ENCODE measurements at places on chromosomes 4 and X.

- DNase-seq, result no peak
These were observed 18.9 kb downstream of the ADD1 start for GRCh38 chr4:2862528-2862927.

- DNase-seq, result no peak
These were observed 35.4 kb downstream of the WDR1 start for GRCh38 chr4:10081218-10081606.

- DNase-seq, result no peak
These were observed 81.5 kb downstream of the SORCS2 start for GRCh38 chr4:7273738-7274297.

DNA sequence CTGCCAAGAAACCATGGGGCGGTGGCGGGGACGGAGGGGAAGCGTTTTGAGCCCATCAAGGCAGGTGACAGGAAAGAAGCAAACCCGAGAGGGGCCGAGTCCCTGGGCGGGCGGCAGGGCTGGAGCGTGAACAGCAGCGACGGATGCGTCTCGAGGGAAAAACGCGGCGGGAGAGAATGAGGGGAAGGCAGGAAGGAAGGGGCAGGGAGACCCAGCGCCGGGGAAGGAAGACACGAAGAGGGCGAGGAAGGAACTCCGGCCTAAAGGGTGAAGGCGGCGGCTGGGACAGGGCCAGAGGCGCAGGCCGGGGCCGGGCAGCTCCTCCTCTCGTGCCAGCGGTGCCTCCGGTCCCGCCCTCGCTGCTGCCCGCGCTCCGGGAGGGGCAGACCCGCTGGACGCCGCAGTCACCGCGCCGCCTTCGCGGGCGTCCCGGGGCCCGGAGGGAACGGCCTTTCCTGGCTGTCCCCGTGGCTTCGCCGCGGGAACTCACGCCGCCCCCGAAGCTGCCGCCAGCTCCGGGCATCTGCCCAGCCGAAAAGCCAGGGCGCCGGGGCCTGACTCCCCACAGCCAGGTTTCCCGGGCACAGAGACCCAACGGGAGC lies 751 bp upstream of the RGS12 start:
- peak; percentile 16 for DNase-seq

DNA sequence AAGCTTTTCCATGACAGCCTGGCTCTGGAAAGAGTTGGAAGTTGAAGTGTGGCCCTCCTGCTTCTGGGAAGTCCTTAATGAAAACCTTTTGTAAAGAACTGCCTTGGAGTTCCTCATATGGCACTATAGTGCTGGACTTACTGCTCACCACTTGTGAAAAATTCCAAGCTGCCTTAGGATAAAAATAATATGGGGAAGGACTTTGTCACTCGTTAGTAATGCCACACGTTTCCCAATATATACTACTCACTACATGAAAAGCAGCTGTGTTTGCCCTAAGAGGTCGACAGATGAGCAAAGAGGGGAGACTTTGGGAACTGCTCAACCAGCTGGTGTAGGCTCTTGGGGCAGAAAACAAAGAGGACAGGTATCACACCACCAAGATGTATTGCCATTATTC lies 11.7 kb downstream of the OPHN1 start:
- DNase-seq, result no peak

- DNase-seq, result no peak
These were observed 112.0 kb upstream of the ADRA2C start for GRCh38 chr4:3654036-3654807.

DNA sequence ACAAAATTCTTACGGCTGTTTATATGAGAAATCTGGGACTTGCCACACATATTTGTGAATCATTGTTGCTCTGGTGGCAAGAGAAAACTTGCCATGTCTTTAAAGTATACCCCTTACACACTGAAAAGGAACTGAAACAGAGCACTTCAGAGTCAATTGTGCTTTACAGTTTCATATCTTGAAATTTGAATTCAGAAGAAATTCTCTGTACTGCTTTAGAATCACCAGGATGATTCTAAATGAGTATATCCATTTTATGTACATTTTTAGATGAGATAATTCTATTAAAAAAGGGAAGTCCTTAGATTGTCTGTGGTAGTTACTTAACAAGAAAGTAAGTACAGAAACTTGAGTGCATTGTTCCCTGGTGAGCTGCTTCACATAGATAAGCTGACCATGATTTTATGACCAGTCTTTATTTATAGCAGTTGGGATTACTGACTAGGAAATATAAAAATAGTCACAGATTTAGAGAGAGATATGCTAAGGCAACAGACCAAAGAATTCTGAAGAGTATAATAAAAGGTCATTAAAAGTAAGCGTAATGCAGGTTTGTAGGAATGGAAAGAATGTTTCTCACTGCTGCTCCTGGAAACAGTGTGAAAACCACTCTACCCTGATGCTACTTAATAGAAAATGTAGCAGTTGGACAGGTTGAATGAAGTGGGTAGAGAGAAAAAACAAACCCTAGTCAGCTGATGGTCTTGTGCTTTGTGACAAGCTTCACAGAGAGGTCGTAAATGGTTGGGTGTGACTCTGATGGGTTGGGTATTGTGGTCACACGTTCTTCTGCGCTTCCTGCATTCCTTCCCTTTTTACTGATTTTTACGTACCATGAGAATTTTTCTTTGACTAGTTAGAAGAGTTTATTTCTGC lies 41.0 kb downstream of the FNIP2 start:
- peak; percentile 79 for DNase-seq

GRCh38 chr4:81876106-81876505 lies 404.4 kb upstream of the RASGEF1B start:
- no peak for DNase-seq

DNA sequence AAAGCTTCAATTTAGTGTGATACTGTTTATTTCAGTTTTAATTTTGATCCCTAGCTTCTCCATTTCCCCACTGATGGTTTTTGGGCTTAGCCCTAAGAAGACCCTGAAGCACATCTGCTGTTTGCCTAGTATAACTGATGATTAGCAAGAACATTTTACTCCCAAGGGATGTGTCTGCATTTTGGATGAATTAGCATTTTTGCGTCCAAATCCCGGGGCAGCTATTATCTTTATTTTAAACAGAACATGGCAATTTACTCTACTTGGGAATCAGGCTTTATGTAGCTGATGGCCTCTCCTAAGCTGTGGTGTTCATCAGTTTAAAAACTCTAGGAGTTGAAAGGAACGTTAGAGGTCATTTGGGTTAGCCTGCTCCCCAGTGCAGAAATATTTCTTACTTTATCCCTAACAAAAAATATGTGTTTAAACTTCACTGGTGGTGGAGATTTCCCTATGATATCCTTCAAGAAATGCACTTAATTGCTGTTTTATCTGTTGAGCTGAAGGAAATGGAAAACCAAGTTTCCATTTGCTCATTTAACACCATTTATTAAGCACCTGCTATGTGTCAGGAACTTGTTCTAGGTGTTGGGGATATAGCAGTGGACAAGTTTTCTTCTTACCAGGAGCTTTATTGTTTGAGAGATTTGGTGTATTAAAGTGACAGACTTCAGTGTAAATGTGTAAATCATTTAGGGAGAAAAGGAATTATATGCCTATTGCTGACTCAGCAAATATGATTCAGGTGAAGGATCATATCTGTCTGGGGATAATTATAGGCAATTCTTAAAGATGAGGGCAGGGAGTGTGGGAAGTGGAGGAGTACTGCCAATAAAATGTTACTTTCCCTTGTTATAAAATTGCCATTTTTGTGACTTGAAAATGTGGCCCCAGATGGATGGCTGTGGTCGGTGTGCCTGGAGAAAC lies 3.4 kb downstream of the SEPTIN11 start:
- DNase-seq, result no peak

GRCh38 chr4:107258359-107258758 lies 222.2 kb upstream of the DKK2 start:
- no peak for DNase-seq

GRCh38 chr4:2285613-2286381 lies 23.9 kb upstream of the MXD4 start:
- no peak for DNase-seq

DNA sequence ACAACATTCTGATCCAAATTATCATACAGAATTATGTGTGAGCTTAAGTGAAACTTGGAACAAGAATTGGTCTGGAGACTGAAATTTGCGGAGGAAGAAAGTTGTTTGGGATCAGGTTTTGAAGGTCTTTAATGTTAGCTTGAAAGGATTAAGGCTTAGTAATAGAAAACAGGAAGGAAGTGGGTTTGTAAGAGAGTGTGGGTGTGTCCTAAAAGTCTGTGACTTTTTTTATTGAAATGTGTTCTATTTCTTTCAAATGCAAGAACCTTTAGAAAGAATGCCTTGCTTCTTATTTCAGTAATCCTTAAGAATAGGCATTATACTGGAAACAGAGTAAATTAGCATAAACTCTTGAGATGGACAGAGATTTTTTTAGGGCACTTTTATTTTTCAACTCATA lies 198.0 kb downstream of the GALNTL6 start:
- DNase-seq, result no peak

DNA sequence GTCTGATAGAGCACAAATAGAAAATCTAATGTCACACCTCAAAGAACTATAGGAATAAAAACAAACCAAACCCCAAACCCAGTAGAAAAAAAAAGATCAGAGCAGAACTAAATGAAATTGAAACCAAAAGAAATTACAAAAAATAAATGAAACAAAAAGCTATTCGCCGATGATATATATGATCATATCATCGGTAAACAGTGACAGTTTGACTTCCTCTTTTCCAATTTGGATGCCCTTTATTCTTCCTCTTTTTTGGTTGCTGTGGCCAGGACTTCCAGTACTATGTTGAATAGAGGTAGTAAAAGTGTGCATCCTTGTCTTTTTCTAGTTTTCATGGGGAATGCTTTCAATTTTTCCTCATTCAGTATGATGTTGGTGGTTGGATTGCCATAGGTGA lies 215.3 kb upstream of the AR start:
- DNase-seq, result no peak

- DNase-seq, result peak; percentile 7
These were observed 406.5 kb downstream of the IQCM start for GRCh38 chr4:149409146-149409545.

DNA sequence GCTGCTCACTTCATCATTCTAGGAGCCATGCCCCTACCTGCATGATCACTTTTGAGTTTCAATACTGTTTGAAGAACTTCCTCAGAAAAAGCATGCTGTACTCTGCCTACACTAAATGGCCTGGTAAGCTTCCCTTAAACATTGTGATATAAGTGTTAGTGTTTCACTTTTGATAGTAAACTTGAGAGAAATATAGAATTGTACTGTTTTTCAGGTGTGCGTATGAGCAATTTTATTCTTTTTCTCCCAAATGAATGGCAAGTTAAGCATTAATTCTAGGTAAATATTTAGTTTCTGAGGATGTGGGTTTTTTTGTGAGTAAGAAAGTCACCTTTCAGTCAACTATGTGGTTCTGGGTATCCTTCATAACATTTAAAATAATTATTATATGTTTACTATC lies 484.5 kb downstream of the IL15 start:
- DNase-seq, result no peak

GRCh38 chr4:38055566-38055965 lies 95.4 kb downstream of the PTTG2 start:
- no peak for DNase-seq

GRCh38 chrX:114999906-115000305 lies 17.5 kb downstream of the IL13RA2 start:
- DNase-seq, result no peak

DNA sequence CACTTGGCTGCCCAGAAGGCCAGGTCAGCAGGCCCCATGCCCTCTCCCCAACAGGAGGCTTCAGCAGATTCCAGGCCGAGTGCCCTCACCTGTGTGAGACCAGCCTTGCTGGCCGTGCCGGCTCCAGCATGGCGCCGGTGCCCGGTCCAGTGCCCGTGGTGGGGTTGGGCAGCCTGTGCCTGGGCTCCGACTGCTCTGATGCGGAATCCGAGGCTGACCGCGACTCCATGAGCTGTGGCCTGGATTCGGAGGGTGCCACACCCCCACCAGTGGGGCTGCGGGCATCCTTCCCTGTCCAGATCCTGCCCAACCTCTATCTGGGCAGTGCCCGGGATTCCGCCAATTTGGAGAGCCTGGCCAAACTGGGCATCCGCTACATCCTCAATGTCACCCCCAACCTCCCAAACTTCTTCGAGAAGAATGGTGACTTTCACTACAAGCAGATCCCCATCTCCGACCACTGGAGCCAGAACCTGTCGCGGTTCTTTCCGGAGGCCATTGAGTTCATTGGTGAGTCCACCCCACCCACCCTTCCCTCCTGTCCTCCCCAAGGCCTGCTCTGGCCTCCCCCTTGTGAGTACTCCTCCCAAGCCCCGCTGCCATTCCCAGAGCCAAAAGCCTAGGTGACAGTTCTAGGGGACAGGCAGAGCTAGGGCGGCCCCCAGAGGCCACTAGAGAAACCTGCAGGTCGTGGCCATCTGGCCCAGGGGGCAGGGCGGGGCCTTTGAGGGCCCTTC lies 2.3 kb downstream of the DUSP9 start:
- no peak for DNase-seq

- DNase-seq, result peak; percentile 92
These were observed 23.6 kb upstream of the TBC1D14 start for GRCh38 chr4:6885953-6886557.

DNA sequence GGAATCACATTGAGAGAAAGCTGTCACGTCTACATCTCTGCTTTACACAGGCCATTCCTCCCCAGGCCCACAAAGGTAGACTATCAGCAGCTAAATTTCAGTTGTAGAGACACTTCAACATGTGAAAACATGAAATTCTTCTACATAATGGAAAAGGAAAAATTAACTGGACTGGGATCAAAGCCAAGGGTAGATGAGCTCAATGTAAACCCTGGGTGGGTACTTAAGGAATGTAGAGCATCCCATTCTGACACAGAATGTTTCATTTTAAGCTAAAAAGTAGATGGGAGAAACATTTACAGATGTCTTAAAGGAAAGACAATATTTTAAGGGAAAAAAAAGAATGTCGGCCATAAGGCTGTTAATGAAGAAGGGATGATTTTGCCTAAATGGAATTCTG lies 51.3 kb upstream of the NPNT start:
- DNase-seq, result no peak

- no peak for DNase-seq
These were observed 57.1 kb downstream of the RELL1 start for GRCh38 chr4:37628977-37629609.

DNA sequence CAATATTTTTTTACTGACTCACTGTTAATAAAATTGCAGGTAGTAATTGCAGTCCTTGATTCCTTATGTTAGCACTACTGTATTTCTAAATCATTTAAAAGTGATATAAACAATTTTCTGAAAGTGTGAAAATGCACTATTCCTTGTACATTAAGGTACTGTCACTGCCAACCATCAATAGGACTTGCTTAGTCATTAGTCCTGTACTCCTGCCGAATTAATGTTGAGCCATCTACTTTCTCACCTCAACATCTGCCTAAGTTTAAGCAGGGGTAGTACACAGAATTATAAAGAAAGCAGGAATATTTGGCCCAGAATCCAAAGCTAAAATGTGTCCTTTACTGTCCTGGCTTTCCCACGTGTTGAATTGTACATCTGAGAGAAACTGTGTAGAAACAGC lies 87.0 kb upstream of the TRPC3 start:
- DNase-seq, result no peak

- DNase-seq, result no peak
These were observed 339.1 kb downstream of the PAPSS1 start for GRCh38 chr4:107380836-107381438.

GRCh38 chr4:98663226-98664006 lies 5.0 kb upstream of the TSPAN5 start:
- no peak for DNase-seq

- no peak for DNase-seq
These were observed 674.4 kb upstream of the LCORL start for GRCh38 chr4:18695733-18696527.

- no peak for DNase-seq
These were observed 408.0 kb upstream of the SPOCK3 start for GRCh38 chr4:167642250-167642649.
